Cortex of kidney (tissue), 1 donor: ENCODE measurements at places on chromosomes 5 and 9.

DNA sequence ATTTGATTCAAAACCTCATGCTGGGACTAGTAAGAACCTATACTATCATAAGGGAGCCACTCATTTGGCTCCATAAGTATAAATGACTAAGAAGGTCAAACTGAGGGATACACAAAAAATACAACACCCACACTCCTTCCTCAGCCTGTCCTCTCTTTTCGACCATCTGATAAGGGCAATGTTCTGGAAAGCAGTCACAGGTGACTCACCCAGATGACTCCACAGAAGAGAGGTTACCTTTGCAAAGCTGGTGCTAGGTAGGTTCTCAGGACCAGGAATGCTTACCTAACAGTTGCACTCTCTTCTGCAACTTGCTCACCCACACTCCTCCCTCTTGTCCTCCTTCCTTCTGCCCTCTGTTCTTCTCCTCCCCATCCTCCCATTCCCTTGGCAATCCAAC, 32.9 kb downstream of the LHFPL2 start:
- no peak for DNase-seq

GRCh38 chr9:69535911-69536310, 136.3 kb downstream of the APBA1 start:
- DNase-seq: no peak

GRCh38 chr5:102483736-102484135, 15.1 kb downstream of the SLCO6A1 start:
- DNase-seq: no peak

DNA sequence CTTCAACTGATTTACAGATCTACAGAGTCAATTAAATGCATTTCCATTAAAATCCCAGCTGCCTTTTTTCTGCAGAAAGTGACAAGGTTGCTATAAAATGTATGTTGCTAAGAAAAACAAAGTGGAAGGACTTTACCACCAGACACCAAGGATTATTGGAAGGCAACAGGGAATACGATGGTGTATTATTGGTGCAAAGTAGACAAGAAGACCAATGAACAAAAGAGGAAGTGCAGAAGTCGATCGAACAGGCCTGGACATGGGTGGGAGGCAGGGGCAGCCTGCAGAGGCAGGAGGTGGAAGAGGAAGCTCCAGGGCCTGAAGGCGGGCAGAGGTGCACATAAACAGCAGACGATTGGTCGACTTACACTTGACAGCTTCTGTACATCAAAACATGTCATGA, 10.6 kb upstream of the SLC6A19 start:
- DNase-seq: no peak

DNA sequence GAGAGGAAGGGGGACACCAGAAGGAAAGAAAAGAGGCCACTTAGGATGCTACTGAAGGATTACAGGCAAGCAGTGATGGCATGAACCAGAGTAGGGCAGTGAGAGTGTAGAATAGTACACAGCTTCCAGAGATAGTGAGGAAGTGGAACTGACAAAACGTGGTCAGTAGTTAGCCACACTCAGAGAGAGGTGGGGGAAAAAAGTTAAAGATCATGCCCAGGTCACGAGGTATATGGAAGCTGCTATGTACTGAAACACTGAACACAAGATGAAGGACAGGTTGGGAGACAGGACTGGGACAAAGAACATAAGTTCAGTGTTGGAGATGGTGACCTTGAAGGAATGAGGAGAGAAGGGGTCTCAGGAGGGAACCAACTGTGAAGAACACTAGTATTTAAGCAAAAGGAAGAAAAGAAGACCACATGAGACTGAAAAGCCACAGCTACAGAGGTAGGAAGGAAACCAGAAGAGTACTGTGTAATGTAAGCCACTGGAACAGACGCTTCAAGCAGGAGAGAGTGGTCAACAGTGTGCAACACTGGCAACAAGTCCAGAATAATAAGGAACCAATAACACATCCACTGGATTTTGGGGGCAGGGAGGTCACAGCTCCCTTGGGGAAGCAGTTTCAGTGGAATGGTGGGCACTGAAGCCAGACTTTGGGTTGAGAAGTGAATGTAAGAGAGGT, 45.5 kb downstream of the ELL2 start:
- DNase-seq: no peak

GRCh38 chr5:173281910-173282309, 46.3 kb downstream of the STC2 start:
- DNase-seq: no peak

DNA sequence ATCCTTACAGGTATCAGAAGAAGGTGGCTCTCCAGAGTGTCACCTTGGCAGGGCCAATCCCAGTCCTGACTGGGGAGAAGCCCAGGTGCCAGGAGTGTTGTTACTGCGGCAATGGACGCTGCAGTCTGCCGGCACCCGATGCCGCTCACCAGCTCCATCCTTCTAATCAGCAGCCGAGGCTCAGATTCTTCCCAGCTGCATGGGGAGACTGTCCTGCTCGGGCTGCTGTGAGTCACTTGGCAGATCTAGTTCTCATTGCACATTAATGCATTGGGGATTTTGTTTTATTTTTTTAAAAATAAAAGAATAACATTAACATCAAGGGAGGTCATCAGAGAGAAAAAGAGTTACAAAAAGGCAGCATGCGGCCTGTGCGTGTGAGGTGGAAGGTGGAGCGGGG, 115.8 kb downstream of the MTX3 start:
- DNase-seq: no peak

GRCh38 chr5:134440201-134440755, 28.6 kb upstream of the CDKN2AIPNL start:
- DNase-seq: no peak

DNA sequence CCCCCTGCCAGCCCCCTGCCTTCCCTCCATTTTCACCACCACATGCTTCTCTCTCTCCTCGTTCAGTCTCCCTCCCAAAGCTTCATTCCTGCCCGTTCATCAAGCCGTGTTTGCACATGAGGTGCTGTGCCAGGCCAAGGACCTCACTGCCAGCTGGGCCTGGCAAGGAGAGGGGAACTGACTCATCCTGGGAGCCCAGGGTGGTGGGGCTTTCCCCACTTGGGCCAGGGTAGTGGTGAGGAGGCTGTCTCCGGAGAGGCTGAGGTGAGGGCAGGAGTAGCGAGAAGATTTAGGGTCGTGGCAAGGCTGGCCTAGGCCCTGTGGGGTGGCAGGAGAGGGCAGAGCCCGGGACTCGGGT, 30.4 kb upstream of the NOTCH1 start:
- no peak for DNase-seq

DNA sequence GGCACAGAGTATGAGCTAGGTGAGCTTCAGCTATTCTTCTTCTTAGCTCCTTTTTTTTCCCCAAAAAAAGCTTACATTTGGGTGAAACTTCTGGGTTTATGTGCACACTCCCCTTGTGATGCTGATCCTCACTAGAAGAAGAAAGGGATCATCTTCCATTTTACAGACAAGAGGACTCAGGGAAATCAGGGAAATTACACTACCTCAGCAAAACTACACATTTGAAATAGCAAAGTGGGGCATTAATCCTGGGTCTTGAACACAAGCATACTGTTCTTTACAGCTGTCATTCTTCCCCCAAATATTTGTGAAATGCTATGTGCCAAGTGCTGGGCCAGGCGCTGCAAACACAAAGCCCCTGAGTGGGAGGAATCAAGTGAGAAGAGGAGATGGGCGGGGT, 68.6 kb upstream of the NFIL3 start:
- DNase-seq: no peak

- no peak for DNase-seq
These were observed 430 bp upstream of the MAPKAP1 start for GRCh38 chr9:125707472-125707804.

GRCh38 chr9:76456202-76456926, 2.6 kb upstream of the GCNT1 start:
- no peak for DNase-seq

- no peak for DNase-seq
These were observed 164.4 kb downstream of the SEMA5A start for GRCh38 chr5:9381464-9381863.

- no peak for DNase-seq
These were observed 35.6 kb downstream of the S1PR3 start for GRCh38 chr9:89026876-89027275.

GRCh38 chr9:124574534-124575375, 67.6 kb upstream of the NR5A1 start:
- DNase-seq: no peak

DNA sequence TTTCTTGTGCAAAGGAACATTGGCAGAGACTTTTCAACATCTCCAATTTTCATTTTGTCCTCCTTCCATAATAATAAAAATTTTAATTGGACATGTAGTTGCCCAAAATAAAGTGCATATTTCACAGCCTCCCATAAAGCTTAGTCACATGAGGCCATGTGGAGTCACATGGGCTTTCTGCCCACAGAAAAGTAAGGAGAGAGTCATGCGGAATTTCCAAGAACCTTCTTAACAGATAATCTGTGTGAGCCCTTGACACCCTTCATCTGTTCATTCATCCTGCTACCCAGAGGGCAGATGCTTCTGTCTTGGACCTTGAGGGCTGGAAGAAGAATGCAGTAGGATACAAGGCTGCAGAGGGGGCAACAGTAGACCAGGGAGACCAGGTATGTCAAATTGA, 60.7 kb downstream of the APTX start:
- DNase-seq: no peak

GRCh38 chr5:173316339-173317020, 11.7 kb downstream of the STC2 start:
- no peak for DNase-seq

GRCh38 chr5:82142928-82143577, 135.1 kb downstream of the RPS23 start:
- no peak for DNase-seq

DNA sequence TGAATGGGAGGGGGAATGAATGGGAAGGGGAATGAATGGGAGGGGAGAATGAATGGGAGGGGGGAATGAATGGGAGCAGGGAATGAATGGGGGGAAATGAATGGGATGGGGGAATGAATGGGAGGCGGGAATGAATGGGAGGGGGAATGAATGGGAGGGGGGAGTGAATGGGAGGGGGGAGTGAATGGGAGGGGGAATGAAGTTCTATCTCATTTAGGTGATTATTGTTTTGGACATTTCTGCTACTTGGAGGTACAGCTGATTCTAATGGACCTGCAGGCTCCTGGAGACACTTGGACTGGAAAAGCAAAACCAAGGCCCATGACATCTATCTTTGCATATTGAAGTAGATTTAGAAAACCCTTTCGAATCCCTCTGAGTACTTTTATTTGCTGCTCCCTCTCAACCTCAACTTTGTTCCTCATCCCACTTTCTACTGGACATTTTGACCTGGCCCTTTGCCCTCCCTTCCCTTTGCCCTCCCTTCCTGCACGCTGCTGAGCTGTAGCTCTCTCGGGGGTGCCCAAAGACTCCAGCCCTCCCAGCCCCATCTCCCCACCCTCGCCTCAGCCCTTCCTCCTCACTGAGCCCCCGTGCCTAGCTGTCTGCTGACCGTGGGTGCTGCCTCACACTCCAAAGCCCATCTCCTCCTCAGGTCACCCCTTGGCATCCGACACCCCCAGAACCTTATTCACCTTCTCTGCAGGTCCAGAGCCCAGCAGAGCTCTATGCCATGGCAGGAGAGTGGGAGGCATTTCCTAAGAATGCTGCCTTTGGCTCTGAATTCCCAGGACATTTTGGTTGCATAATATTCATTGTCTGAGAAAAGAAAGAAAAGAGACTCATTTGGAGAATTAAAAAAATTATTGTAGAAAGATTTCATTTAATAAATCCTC, 19.9 kb upstream of the LPCAT1 start:
- no peak for DNase-seq

- no peak for DNase-seq
These were observed 394.0 kb downstream of the CETN3 start for GRCh38 chr5:90015584-90016018.

GRCh38 chr9:129121483-129121882, 10.3 kb downstream of the PTPA start:
- DNase-seq: no peak

DNA sequence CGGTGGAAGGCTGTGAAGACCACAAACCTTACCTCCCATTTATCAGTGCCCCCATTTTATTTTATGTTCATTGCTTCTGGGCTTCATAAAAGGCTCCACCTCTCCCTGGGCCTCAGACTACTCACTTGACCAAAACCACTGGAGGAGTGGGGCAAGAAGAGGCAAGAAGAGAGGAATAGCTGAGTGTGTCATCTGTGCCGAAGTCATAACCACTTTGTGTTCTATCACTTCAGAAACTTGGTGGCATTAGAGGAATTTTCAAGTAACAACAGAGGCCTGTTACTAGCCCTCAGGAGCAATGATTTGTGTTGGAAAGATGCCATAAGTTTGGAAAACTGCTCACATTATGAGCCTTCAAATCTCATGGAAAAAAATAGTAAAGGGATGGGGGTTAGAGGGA, 88.7 kb upstream of the PIK3R1 start:
- no peak for DNase-seq

- no peak for DNase-seq
These were observed 25.3 kb downstream of the DAP start for GRCh38 chr5:10735569-10736276.

GRCh38 chr5:65151614-65152013, 330.1 kb downstream of the ADAMTS6 start:
- no peak for DNase-seq

GRCh38 chr5:165874851-165875250, 2369.4 kb downstream of the MAT2B start:
- no peak for DNase-seq

- no peak for DNase-seq
These were observed 372.0 kb upstream of the KCNN2 start for GRCh38 chr5:113989913-113990305.

- DNase-seq: no peak
These were observed 794.6 kb upstream of the ZNF608 start for GRCh38 chr5:125541085-125541484.

DNA sequence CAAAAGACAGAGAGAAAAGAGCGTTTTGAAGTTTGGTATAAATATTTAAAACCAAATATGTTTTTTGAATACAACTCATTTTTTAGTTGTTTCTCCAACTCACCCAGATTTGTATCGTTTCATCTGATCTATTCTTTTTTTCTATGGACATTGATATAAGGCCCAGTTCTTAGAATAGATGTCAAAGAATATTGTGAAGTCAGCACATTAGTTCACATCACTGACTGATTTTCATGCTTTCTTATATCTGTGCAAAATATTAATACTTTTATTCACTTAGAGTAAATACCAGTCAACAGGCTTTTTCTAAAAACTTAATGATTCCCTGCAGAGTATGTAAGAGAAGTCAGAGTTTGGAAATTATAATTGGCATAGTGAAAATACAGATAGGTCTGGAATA, 254.4 kb upstream of the PTPRD start:
- DNase-seq: no peak

- DNase-seq: no peak
These were observed 92.0 kb downstream of the TMEM232 start for GRCh38 chr5:110634475-110634874.

DNA sequence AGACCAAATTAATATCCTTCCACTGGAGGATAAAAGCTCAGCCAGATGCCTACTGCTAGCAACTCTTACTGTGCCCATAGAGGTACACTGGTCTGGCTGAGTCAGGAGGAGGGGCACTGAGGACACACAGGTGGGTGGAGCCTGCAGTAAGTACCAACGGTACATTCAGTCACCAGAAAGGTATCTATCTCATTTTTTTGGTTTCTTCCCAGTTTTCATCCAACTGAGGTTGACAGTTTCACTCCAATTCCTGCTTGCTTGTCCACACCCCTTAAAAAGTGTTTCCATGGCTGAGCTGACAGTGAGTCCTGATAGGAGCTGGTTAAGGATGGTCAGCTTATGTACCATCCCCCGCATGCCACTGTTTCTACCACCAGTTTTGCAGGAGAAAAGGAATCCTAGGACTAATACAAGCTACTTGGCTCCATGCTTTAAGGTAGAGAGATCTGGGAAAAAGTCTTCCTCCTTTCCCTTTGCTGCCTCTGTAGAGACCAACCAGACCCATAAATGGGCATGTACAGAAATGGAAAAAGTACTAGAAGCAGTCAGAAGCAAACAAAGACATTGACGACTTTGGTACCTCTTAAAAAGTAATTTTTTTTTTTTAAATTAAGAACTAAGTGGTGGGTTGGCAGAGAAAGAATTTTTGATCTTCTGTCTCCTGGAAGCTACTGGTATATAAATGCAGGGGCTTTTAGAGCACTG, 3.2 kb downstream of the ELL2 start:
- DNase-seq: no peak
